Stimulated activated CD8-positive, alpha-beta memory T cell treated with anti-CD3 and anti-CD28 coated beads, Interleukin-12 subunit alpha, Interleukin-12 subunit beta, amount 100 ng/mL, for 4 hours (primary cell): ENCODE measurements at places on chromosomes 6 and 20.

GRCh38 chr6:111766201-111766857, 106.9 kb downstream of the FYN start:
- DNase-seq = no peak

DNA sequence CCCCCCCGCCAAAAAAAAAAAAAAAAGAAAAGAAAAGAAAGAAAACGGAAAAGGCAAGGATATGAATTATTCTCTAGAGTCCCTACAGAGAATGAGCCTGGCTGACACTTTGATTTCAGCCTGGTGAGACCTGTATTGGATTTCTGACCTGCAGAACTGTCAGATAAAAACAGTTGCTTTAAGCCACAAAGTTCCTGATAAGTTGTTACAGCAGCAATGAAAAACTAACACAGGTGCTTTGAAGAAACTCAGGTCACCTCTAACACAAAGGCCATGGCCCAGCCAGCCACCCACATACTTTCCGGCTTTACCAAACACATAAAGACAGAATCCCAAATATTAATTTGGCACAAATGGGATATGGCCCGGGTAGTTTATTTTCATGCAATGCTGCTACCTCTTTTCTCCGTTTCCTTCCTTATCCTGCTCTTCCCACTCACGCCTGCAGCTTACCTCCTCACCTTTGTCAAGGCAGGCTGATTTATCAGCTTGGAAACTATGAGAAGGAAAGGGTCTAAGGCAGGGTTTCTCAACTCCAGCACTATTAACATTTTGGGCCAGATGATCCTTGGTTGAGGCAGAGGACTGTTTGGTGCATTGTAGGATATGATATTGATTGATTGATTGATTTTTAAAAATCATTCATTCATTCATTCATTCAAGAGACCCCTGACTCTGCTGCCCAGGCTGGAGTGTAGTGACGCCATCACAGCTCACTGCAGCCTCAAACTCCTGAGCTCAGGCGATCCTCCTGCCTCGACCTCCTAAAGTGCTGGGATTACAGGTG, 88.1 kb downstream of the ATXN1 start:
- DNase-seq = no peak

- no peak for DNase-seq
Measured at GRCh38 chr6:88599571-88599970, 363.8 kb downstream of the RNGTT start.

DNA sequence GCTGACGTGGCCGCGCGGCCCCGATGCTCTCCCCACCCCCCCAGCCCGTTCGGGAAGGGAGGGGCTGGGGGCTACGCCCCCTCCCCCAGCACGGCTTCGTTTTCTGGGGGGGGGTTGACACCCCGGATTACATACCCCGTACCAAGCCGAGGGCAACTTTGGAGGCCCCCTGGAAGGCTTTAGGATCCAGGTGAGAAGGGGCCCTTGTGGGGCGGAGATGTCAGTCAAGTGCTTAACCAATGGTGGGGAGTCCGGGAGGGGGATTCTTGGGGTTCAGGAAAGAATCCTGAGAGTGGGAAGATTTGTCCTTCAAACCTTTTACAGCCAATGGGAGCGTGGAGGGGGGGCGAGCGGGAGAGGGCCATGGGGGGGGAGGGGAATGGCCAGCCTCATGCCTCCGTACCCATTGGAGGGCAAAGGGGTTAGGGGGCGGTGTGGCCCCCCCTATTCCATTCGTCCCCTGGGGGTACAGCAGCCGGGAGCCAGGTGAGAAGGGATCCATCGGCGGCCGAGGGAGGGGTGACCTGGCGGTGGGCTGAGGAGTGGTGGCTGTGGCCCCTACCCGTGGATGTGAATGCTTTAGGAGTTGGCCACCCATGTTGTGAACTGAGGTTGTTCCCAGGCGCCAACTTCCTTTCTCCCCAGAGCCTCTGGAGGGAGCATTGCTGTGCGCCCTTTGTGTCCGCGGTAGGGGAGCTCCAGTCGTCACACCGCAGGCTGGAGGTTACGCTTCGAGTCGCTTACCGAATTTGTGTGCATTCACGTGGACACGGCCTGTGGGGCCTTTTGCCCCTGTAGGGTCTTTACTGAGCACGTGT, 682 bp downstream of the BRD2 start:
- peak; percentile 35 for DNase-seq

DNA sequence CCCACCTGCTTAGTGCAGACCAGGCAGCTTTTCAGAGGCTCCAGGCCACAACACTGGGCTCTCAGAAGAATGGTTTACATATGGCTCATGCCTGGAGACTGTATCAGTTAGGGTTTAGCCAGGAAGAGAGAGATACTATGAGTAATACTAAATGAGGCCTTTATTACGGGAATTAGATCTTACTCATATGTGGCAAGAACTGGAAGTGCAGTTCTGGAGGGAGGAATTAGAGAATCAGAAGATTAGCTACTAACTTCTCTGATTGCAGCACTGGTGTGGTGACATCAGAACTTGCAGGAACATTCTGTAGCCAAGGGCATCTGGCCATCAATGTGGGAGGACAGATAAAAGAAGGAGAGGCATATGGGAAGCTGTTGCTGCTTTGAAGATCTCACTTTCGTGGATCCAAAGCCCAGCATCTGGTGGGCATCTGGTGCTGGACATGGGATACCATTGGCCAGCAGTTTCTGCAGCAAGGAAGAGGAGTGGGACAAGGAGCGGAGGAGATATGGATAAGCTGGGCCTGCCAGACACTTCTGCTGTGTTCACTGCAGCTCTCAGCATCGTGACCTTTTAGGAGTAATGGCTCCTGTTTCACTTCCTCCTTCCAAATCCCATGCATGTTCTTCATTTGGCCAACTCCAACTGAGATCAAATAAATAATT, 248.5 kb downstream of the BTBD3 start:
- DNase-seq = no peak

DNA sequence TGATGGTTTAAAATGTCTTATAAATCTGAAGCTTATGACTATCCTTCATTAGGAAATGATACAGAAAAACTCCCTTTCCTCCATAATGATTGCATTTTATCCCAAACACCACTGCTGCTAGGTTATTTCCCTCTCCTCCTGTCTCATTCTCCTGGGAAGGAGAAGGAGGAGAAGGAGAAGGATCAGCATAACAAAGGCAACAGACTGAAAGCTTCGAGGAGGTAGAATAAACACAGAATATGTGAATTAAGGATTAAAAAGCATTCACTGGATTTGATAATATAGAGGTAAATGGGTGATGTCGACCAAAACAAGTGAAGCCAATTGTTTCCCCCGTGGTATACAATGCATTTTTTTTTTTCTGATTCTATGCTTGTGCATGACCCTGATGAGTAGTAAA, 82.0 kb downstream of the WASF1 start:
- no peak for DNase-seq

DNA sequence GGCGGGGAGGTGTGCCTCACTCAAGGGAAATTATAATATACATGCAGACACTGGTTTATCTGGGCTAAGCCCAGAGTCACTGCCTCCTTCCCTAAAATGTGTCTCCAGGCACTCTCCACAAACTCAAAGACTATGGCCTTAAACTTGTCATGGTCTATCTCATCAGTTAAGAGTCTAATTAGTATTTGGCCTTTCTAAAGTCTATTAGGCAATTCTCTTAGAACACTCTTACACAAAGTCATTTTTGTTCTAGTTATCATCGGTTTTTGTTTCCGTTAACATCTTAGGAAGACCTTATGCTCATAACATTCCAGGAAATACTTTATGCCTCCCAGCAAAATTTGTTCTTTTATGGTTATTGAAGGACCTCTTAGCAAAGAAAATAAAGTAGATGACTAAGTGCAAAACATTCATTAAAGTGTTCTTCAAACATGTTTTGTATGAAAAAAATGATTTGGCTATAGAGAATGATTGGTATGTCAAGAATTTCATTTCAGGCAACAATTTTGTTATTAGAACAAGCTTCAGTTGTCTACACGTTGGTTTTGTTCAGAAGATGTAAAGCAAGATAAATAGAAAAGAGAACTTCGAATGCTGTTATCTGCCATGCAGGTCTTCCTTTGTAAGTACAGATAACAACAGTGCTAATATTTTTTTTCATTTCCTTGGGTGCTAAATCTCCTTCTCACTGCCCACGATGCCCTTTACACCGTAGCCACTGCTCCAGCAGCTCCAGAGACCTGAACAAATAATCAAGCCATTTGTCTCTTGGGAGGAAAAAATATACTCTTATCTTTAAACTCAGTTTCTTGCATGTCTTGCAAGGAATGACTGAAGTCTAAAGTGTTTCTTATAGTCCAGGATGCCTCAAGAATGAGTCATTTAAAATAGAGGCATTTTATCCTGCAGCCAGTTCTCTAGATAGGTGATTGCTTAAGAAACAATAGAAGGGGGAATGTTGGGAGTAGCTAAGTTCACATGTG, 170.4 kb downstream of the HTR1B start:
- no peak for DNase-seq

DNA sequence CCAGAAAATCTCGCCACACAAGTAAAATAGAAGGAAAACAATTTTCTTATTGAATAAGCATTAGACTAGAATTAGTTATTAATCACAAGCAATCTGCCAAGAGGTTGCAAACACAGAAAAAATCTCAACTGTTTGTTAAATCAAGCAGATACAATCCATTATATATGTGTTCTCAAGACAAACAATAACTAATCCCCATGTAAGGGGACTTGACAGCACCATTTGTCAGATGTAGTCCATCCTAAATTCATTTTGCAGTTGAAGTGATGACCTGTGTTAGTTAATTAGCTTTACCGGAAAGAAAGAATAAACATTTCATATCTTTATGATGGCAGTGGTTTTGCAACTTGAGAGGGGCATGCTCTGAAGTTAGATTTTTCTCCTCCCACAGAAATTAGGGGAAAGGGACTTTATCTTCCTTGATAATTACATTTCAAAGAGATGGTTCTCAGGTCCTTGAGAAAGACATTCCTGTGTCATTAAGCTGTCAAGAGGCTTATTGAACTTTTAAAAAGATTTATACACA, 1588.0 kb downstream of the GRIK2 start:
- DNase-seq = no peak

GRCh38 chr6:149782337-149782736, 32.8 kb downstream of the PCMT1 start:
- DNase-seq = no peak

GRCh38 chr6:117549611-117550010, 52.7 kb downstream of the GOPC start:
- DNase-seq = no peak

DNA sequence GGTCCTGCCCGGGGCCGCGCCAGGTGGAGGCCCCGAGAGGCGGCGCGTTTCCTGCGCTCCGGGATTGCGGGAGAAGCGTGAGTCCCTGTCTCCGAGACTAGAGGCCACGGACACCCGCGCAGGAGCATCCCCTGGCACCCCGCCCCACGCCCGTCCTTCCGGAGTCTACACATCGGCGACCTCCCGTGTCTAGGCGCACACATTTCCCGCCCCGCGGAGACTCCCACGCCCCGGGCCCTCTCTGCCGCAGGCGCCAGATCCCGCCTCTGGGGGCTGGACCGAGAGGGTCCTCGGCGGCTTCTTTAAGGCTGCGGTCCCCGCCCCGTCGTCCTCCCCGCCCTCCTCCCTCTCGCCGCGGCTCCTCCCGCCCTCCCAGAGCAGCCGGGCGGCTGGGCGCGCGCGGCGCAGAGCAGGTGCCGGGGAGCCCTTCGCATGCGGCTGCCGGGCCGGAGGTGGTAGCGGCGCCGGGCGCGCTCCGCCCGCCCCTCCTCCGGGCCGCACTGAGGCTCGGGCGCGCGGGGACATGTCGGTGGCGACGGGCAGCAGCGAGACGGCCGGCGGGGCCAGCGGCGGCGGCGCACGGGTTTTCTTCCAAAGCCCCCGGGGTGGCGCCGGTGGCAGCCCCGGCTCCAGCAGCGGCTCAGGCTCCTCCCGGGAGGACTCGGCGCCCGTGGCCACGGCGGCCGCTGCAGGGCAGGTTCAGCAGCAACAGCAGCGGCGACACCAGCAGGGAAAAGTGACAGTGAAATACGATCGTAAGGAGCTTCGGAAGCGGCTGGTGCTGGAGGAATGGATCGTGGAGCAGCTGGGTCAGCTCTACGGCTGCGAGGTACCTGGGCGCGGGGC, at the start of gene PPP1R14C:
TSS of gene PPP1R14C (plus strand) at position 375 of the 846 bp plus-strand sequence. CDS start at position 524, 149 bp downstream.
- DNase-seq = peak; percentile 15

- no peak for DNase-seq
Measured at GRCh38 chr6:31092769-31093505, 19.4 kb downstream of the C6orf15 start.

- no peak for DNase-seq
Measured at GRCh38 chr20:19713822-19714578, 44.1 kb upstream of the RIN2 start.
